Activated T-cell treated with anti-CD3 and anti-CD28 coated beads, Interleukin-2, amount 50 U/mL, for 48 hours (primary cell): ENCODE measurements at places on chromosomes 16 and 17.

DNA sequence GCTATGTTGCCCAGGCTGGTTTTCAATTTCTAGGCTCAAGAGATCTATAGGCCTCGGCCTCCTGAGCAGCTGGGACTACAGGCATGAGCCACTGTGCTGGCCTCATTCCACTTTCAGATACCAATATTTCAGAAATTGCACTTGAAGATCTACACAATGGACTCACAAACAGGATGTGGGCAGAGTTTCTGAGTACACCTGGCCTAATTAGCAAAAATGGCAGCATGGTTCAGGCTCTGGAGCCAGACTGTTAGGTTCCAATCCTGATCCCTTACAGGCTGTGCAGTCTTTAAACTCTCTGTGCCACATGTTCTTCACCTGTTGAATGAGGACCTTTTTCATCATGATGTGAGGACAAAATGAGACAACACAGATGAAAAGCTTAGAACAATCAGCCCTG is 32.2 kb downstream of the RNF157 start:
- no peak for DNase-seq

GRCh38 chr16:450785-451512 is 25.5 kb downstream of the RAB11FIP3 start:
- no peak for DNase-seq

- DNase-seq: no peak
Observed at GRCh38 chr16:35628976-35629375, 2169.6 kb downstream of the TP53TG3F start.

- no peak for DNase-seq
Observed at GRCh38 chr16:49369651-49370611, 3.7 kb upstream of the C16orf78 start.

- DNase-seq: no peak
Observed at GRCh38 chr16:82454566-82454965, 172.2 kb upstream of the CDH13 start.

GRCh38 chr16:82699260-82699659 is 72.5 kb downstream of the CDH13 start:
- DNase-seq: no peak

GRCh38 chr16:17311333-17312093 is 159.2 kb downstream of the XYLT1 start:
- no peak for DNase-seq

- DNase-seq: no peak
Observed at GRCh38 chr16:920051-920681, 50.6 kb downstream of the LMF1 start.

DNA sequence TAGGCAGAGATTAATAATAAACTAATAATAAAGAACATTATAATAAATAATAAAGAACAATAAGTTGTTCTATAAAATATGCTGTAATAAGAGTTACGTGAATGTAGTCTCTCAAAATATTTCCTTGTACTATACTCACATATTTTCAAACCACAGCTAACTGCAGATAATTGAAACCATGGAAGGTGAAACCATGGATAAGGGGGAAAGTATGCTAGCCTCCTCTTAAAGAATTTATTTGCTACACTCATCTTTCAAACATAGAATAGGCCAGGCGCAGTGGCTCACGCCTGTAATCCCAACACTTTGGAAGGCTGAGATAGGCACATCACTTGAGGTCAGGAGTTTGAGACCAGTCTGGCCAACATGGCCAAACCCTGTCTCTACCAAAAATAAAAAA is 18.5 kb downstream of the CYTH1 start:
- DNase-seq: no peak

DNA sequence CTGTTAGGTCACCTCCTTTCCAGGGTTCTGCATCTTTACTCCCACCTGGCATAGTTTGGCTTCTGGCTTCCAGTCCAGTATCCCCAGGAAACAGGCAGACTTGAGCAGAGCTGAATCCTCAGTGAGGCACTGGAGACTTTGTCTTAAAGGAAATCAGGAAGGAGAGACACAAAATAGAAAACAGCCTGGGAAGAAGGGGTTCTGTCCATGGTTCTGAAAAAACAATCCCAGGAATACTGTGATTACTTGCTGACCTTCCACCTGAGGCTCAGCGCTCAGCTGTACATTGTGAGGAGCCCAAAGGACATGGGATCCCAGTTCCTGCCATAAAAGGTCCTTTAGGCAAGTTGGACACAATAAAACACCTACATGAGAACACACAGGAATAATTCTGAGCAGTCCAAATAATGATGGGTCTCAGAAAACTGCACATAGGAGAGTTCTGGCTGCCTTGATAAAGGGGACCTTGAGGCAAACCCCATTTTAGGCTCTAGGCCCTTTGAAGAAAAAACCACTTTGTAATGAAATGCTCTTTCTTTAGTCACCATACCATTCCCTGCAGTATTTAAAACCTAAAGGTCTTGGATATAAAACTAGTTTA is 81.4 kb upstream of the CRHR1 start:
- DNase-seq: no peak
